ENCODE measurements at places on chromosomes 5 and 9.

- DNase-seq, result no peak
Measured at GRCh38 chr5:73940026-73940425, 314.0 kb downstream of the ARHGEF28 start.

GRCh38 chr9:36974731-36975130 is 59.3 kb downstream of the PAX5 start:
- no peak for DNase-seq

DNA sequence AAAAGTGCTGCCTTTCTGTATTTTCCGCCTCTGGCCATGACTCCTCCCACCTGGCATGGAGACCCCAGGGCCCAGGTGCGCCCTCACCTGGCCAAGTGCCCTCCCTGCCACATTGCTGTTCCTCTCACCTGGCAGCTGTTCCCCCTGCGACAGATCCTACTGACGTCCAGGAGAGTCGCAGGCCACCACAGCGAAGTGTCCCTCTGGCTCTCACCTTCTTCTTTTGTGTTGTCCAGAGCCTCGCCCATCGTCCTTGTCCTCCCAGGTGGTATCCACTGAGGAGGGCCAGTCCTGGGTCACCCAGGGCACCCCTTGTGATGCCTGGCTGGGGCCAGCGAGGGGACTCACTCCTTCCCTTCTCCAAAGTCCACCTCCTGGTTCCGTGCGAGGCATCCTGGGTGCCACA is 2.6 kb downstream of the NKD2 start:
- DNase-seq, result no peak

DNA sequence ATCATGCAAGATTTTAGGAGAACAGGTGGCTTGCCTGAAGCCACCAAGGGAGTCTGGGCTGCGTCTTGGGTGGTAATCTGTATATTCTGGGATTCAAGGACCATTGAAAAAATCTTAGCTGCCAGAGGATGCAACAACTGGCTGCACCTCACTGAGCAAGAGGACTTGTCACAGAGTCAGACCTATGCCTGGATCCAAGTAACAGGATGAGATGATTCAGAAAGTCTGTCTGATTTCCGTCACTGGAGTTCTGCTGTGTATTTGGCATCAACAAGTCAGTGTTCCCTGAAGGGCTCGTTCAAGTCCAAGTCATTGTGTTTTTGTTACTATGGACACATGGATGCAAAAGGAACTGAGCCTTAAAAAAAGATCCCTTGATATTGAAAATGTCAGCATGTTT is 37.8 kb upstream of the CARTPT start:
- DNase-seq, result no peak

DNA sequence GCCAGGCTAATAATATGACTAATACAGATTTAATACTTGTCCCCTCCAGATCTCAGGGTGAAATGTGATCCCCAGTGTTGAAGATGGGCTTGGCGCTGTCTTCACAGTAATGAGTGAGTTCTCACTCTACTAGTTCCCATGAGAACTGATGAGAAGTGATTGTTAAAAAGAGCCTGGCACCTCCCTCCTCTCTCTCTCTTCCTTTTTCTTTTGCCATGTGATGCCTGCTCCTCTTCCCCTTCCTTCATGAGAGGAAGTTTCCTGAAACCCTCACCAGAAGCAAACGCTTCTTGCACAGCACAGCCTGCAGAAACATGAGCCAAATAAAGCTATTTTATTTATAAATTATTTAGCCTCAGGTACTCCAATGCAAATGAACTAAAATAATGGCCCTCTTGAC is 55.2 kb downstream of the GLDC start:
- DNase-seq, result peak; percentile 75

DNA sequence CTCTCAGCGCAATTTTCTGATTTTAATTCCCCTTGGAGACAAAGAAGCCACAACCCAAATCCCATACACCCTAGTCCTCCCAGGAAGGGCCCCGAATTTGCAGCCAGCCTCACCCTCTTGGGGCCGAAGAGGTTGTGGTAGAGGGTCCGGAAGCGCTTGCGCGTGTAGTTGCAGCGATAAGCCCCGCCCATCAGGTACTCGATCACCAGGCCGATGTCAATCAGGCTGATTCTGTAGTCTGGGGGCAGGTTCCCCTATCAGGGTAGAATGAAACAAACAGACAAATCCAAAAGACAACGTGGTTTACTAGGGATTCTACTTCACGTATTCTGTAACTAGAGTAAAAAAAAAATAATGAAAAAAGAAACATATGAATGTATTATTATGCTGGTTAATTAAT is 210.6 kb upstream of the KLF9 start:
- no peak for DNase-seq

- DNase-seq, result no peak
Measured at GRCh38 chr9:115229496-115229895, 111.5 kb upstream of the TNC start.

- no peak for DNase-seq
Measured at GRCh38 chr5:16521521-16522483, 56.2 kb upstream of the ZNF622 start.

DNA sequence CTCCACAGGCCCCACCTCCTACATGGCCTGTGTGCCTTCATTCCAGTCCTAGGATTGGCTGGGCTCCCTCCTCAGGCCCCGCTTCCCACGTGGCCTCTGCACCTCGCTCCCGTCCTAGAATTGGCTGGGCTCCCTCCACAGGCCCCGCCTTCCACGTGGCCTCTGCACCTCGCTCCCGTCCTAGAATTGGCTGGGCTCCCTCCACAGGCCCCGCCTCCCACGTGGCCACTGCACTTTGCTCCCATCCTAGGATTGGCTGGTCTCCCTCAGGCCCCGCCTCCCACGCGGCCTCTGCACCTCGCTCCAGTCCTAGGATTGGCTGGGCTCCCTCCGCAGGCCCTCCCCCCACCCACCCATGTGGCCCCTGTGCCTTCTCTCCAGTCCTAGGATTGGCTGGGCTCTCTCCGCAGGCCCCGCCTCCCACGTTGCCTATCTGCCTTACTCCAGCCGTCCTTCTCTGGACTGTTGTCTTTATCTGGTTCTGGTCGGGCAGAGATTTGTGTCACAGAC is 45.3 kb upstream of the CACNA1B start:
- no peak for DNase-seq

DNA sequence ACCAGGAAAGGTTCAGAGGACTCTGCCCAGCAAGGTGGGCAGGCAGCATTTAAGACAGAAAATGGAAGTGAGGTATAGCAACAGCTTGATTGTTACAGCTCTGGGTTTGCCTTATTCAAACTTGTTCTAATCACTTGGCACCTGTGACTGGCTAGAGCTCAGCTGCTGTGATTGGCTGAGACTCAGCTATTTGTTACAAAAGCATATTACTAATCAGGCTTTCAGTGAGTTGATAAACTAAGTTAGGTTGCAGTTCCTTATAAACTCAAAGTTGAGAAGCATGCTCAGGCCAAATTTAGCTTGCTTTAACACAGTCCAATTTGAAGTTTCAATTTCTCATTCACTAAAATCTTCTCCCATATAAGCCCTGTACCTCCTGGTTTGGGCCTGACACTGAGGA is 56.3 kb downstream of the GDA start:
- no peak for DNase-seq

DNA sequence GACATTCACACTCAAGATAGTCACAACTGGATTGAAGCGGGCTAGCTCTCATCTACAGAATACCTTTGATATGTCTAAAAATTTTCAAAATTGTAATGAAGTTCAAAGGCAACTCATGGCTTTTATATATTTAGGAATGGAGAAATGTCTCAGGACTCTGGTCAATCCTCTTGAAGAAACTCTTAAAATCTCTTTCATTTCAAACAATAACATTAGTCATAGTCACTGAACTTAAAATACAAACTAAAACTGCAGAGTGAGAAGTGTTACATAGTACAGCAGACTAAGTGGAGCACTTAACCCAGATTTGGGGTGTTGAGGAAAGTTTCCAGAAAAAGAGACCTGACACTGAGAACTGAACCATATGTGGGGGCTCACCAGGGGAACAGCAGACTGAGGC is 20.7 kb downstream of the FANCC start:
- no peak for DNase-seq

Data from pons (tissue), 1 donor.